ENCODE measurements at places on chromosomes 5 and 9.

DNA sequence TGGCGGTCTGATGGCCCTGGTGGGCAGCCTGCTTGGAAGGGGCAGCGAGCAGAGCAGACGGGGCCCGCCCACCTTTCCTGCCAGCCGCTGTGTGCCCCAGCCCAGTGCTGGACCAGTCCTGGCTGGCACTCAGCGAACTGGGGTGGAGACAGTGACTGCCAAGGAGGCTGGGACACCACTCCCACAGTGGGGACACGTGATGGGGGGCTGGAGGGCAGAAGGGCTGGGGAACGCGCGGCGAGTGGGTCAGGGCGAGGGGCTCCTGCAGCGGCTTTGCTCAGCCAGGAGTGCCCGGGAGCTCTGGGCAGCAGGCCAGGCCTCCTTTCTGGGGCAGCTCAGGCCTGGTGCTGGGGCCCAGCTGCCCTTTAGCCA, 19.5 kb downstream of the NCS1 start:
- no peak for DNase-seq

DNA sequence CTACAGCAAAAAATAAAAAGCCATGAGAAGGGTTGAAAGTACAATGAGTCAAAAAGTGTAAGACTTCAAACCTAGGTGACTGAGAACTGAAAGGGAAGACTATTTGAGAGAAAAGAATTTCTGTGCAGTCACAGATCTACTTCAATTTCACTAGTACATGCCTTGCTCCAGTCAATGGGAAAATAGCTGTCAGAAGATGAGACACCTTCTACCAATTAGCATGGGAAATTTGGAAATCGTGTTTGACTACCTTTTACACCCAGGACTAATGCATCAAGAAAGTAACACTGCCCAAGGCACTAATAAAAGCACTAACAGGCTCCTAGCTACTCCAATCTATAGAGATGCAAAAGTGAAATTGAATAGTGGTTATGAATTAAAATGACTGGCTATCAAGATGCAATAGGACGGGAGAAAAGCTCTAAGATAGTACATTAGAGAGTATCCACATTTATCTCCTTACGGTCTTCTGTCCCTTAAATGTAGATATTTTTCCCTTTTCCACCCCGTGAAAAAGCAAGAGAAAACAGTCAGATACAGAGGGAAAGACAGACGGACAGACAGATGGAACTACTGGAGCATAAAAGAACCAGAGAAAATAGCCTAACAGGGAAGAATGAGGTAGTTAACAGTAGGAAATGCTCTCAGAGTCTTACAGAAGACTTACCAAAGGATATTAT, 15.2 kb downstream of the ERP44 start:
- no peak for DNase-seq

DNA sequence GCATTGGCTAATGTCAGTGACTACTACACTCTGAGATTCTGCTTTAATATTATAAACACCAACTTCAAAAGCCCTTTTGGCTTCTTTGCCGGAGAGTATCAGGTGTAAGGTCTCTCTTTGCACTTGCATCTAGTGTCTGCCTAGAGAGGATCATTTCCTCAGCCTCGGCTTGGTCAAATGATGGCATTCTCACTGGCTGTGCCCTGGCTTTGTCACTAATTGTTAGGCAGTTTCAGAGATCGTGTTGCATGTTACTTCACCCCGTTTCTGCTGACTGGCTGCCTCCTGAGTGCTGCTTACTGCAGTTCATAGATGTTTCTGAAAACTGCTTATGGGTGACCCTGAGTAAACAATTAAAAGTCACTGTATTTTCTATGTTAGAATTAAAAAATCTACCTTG, 48.8 kb downstream of the SLC1A3 start:
- no peak for DNase-seq

DNA sequence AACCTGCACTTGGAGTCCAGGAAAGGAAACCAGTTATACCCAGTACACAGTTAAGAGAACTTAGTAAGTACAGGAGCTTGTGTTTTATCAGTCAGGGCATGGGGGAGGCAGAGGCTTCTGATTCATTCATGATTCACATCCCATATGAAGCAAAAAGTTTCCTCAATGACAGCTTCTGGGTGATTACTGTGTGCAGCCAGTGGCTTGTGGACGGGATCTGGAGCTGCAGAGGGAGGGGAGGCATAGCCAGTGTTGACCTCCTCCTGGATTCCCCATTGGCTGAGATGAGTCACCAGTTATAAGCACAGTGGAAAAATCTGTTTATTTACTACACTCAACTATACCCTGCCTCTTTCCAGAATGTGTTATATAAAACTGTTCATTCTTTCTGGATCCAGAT, 17.7 kb downstream of the IL31RA start:
- no peak for DNase-seq

DNA sequence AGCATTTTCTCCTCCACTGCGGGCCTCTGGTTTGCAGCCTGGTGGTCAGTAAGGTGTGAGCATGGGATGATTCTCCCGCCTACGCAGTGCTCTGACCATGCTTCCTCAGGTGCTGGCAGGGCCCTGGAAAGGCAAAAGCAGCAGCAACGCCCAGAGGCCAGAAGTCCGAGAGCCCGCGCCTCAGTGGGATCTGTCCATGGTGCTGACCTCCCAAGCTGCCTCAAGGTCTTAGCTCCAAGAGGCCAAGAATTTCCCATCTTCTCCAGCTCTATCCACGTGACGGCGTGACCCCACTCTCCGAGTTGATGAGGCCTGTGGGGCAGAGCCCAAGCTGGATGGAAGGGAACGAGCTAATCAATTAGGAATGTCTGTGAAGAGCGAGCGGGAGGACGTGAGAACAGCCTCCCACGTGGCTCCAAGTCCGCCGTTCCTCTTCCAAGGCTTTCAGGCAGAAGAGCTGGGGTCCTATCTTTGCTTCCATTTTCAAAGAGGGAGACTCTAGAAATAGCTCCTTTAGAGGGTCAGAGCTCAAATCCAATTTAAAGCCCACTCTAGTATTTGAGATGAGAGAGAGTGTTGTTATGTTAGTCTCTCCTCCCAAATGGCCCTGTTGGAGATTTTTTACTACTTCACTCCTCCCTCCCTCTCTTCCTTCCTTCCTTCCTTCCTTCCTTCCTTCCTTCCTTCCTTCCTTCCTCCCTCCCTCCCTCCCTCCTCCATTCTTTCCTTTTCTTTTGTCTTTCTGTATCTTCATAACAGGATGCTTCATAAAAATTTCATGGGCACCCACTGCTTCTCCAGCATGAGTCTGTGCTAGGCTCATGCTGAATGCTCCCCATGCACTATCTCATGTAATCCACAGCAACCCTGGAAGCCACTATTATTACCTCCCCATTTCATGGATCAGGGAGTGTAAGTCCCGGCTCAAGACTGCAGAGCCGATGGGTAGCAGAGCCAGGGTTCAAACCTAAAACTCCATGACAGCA, 69.3 kb downstream of the OLFM1 start:
- DNase-seq: peak; percentile 88

DNA sequence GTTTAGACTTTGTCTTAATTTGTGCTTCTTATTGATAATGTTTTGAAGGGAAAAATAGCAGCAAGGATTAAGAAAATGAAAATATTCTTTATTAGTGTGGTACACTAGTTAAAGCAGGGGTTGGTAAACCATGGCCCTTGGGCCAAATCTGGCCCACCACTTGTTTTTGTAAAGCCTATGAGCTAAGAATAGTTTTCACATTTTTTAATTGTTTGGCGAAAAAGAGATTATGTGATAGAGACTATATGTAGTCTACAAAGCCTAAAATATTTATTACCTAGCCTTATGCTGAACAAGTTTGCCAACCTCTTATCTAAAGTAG, 57.2 kb downstream of the KCNN2 start:
- DNase-seq: no peak

DNA sequence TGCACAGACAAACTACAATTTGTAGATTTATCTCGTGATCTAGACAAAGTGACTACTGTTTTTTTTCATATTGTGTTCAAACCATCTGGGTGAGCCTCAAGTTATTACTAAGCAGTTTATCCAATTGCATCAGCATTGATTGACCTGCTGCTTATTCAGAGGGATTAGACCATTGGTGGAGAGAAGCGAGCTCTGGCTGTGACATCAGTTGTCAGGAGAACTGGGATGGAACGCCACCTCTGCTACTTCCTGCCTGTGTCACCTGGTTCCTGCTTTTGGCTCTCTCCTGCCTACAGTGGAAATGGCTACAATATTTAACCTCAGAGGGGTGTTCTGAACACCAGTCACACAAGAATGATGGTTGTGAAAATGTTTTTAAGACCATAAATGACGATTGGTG, 12.1 kb downstream of the NR4A3 start:
- DNase-seq: no peak

DNA sequence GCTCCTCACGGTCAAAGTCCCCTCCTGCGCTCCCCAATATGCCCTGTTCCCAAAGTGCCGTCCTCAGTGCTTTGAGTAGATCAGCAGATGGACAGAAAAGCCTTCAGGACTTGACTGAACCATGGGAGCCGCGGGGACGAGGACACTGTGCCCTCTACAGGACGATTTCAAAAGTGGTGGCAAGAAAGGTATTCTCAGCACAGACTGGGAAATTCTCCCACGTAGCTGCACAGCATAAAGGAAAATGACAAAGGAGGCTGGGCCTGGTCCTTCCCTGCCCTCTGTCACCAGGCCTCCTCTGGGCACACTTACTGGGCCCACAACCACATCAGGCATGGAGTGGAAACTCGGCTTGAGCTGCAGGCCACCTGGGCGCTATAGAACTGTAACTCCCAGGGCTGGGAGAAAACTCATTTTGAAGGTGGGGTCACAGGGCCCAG, 16.7 kb upstream of the MTMR12 start:
- DNase-seq: no peak

- no peak for DNase-seq
Observed at GRCh38 chr5:73625372-73625943, 538 bp upstream of the ARHGEF28 start.

- DNase-seq: no peak
Observed at GRCh38 chr9:81499594-81499993, 189.8 kb downstream of the TLE1 start.

- DNase-seq: no peak
Observed at GRCh38 chr5:94433397-94434163, 184.8 kb downstream of the KIAA0825 start.

DNA sequence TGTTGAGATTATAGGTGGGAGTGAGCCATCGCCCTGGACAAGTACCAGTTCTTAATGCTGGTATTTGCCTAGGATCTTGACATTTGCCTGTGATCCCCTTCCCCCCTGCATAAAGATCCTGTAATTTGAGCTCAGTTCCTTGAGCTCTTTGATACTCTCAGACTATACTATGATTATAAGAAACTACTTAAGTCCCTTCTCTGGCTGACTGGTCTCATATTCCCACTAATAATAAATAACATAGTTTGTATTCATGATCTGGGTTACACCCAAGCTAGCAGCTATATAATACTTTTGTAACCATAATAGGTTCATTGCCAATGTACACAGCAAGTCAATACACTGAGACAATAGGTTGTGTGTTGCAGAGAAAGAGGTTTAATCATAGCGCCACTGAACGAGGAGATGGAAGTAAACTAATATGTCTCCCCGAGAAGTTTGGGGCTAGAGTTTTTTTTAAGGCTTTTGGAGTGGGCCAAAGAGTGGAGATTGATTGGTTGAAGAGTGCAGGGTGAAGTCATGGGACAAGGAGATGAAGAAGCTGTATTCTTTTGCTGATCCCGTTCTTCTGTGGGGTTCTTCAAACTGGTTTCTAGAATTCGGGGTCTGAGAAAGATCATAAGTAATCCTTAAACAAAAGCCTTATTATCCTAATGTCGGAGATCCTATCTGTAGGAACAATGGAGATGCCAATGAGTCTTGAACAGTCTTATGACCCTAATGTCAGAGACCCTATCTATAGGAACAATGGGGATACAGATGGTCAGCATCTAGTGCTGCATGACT, 20.7 kb upstream of the SHOC1 start:
- DNase-seq: no peak

GRCh38 chr9:132774886-132775285, 103.2 kb downstream of the AK8 start:
- DNase-seq: no peak

- DNase-seq: no peak
Observed at GRCh38 chr5:158845941-158846340, 253.8 kb downstream of the EBF1 start.

DNA sequence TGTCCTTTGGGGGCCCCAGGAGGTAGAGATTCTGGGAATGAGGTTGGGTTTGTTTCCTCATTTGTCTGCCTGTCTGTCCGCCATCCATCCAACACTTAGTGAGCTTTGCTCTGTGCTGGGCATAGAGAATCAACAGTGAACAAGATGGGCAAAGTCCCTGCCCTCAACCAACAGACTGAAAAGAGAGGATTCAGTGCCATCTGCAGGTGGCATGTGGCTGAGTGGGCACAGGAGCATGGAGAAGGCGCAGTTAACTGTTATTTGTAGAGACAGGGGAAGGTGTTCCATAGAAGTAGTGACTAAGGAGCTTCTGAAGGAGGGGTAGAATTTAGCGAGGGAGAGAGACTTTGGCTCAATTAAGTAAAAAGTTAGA, 23.1 kb downstream of the POLR1E start:
- DNase-seq: no peak

- no peak for DNase-seq
Observed at GRCh38 chr5:41416336-41416735, 94.1 kb downstream of the PLCXD3 start.

DNA sequence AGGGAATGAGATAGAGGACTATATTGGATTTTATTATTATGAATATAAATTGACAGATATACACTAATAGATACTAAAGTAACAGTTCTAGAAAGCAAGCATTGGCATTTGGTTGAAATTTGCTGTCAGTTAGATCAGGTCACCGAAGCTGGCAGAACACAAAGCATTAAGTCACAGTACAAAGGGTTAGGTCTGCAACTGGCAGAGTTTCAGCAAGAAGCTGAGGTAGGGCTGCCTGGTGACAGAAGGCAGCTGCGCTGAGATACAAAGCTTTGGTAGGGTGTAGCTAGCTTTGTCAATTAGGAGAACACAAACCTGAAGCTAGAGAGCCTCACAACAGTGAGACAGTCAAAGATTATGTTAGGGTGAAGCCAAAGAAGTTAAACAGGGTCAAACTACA, 6.3 kb upstream of the CSNK1G3 start:
- DNase-seq: no peak

- DNase-seq: no peak
Observed at GRCh38 chr9:104896131-104896530, 31.8 kb downstream of the ABCA1 start.

DNA sequence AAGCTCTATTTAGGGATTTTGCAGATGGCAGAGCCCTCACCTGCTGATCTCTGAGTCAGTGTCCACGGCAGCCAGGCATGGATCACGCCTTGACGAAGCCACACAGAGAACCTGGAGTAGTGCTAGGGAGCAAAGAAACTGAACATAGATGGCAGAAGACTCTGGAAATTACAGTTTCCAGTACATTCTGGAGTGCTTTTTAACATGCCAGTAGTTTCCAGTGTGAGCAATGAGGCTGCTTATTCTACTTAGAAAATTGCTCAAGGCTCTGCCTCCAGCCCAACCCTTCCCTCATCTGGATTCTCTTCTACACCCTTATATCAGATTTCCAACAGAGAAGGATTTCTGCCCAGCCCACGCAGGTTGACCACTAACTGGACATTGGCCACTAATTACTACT, 203.3 kb downstream of the ADAMTS12 start:
- DNase-seq: no peak

Measured in NT2/D1 (cell line).